ENCODE measurements at places on chromosomes 7 and 10.

DNA sequence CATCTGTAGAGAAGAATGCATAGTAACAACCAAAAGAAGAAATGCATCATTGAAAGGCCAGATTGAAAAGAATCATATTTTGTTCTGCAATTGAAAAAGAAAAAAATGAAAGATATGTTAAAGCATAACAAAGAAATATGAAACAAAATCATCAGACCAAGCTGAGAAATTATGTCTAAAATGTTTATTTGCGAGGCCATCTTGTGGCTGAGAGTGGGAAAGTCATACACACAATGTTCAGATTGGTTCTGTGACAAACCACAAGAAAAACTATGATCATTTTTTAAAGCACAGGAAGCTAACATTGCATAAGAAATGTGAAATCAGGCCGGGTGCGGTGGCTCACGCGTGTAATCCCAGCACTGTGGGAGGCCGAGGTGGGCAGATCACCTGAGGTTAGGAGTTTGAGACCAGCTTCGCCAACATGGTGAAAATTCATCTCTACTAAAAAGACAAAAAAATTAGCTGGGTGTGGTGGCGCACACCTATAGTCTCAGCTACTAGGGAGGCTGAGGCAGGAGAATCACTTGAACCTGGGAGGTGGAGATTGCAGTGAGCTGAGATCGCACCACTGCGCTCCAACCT lies 36.6 kb downstream of the ABCB5 start:
- peak; percentile 33 for DNase-seq

DNA sequence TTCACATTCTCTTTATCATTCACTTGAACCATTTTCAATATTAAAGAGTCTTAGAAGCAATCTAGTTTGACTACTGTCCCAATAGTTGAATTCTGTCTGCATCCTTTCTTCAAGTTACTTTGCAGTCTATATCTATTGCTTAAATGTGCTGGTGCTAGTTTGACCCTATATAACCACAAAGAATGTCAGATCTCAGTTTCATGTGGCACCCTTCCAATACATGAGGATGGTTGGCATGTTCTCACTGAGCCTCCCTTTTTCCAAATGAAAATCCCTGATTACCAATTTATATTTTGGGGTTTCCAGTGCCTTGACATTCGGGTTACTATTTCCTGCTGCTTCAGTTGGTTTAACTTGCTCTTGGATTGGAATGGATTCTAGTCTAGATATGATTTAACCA lies 292.7 kb downstream of the EXOC4 start:
- peak; percentile 13 for DNase-seq

DNA sequence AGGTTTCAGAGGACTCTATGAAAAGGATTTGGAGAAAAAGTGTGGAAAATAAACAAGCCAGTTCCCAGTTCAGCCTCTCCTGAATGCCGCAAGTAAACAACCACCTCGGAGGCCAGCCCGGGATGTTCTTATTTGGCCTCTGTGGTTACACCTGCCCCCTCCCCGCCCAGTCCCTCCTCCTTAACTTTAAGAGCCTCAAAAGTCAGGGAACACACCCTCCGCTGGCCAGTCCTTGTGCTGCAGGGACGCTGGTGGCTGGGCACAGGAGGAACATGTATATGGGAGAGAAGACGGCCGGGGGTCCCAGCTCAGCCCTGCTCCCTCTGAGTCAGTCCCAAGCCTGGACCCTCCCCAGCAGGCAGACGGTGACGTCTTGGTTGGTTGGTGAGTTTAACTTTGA lies 6.1 kb downstream of the CHST3 start:
- peak; percentile 67 for DNase-seq

- peak; percentile 94 for DNase-seq
Observed at GRCh38 chr10:48253970-48254657, 20.4 kb downstream of the FRMPD2 start.

DNA sequence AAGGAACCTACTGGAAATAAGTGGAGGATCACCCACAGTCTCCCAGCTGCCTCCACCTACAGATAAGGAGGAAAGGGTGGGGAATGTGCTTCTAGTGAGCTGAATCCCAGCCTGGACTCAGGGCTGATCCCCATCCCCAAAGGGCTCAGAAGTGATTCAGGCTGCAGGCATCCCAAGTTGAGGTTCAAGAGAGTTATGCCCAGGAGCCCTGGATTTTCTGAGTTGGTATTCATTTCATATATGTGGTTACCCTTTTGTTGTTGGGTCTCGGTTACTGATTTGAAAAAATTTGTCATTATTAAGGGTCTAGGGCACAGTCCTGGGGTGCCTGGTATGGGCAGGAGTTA lies 30.0 kb upstream of the SRGN start:
- peak; percentile 89 for DNase-seq

- DNase-seq: no peak
Observed at GRCh38 chr10:109932391-109932790, 9.1 kb upstream of the XPNPEP1 start.

GRCh38 chr7:113892818-113893217 lies 26.0 kb downstream of the PPP1R3A start:
- no peak for DNase-seq

GRCh38 chr10:79001082-79001885 lies 67.5 kb upstream of the ZMIZ1 start:
- DNase-seq: no peak

- DNase-seq: peak; percentile 70
Observed at GRCh38 chr10:103736763-103737162, 118.6 kb downstream of the SH3PXD2A start.

GRCh38 chr7:39547336-39547735 lies 18.9 kb upstream of the YAE1 start:
- DNase-seq: no peak

GRCh38 chr10:107164992-107165391 lies 486 bp upstream of the SORCS1 start:
- DNase-seq: no peak

Data from ACHN (cell line).